ENCODE measurements at places on chromosomes 11 and 22.

DNA sequence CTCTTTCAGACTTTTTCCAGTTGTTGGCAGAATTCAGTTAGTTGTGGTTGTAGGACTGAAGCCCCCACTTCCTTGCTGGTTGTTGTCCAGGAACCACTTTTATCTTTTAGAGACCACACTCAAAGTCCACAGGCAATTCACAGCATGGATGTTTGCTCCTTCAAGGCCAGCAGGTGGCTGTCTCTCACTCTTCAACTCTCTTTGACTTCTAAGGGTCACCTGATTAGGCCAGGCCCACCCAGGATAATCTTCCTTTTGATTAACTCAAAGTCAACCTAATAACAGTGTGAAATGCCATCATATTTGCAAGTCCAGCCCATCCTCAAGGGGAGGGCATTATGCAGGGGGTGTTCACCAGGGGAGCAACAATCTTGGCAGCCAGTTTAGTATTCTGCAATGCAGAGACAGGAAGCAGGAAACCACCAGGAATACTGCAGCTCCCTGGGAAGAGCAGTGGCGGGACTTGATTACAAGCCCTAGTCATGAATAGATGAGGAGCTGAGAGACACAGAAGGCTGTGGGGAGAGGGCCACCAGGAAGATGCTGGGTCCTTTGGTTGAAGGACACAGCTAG is 52.4 kb downstream of the LRRC74B start:
- no peak for DNase-seq

- no peak for DNase-seq
Measured at GRCh38 chr11:113090716-113091480, 129.7 kb downstream of the NCAM1 start.

DNA sequence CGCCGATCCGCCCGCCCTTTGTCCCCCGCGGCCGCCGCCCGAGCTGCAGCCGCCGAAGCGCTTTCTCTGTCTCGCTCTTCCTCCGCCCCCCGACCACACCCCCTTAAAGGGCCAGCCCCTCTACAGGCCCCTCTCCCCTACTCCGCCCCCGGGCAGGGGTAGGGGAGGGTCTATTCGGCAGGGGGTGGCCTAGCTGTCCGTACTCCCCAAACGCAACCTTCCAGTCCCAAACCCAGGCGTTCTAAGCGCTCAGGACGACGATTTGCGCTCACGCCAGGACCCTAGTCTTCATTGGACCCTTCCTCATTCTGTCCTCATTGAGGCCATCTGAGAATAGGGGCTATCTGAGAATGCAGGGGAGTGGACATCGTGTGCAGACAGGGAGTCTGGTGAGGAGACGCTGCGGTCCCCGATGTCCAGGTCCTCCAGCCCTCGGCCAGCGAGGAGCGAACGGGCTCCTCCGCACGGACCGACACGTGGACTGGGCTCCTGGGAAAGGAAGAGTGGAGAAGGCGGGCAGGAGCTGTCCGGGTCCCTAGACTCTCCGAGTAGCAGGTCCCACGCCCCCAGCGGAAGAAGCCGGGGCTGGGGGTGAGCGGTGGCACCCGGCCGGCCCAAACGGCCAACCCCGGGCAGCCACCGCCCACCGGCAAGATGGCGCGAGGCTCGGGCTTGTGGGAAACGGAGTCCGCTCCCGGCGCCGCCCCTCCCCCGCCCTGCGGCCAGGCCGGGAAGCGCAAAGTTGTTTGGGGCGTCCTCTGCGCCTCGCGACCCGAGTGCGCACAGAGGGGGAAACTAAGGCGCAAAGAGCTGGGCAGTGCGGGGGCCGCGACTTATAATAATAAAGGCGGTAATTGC is at the start of gene PPP1R14B:
TSS of gene PPP1R14B (minus strand) at position 73 of the 858 bp plus-strand sequence. CDS start 270 bp downstream, outside the sequence.
- peak; percentile 81 for DNase-seq

- DNase-seq, result no peak
Measured at GRCh38 chr11:14676068-14676467, 32.5 kb downstream of the PDE3B start.

GRCh38 chr11:19642185-19643158 is 70.2 kb upstream of the NAV2 start:
- no peak for DNase-seq

DNA sequence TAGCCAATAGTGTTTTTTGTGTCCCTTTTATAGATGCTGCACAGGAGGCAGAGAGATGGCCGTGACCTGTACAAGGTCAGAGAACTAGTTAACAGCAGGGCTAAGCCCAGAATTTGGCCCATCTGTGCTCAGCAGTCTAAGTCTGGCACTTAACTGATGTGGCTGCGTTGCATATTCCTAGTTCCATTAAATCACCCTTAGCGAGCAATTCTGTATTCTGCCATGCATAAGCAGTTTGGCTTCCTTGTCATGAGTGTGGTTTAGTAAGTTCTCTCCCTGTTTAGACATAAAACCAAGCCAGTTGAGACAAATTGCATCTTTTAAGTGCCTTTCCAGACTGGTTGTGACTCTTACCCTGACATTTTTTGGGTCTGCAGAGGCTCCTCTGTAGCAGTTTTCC is 230.6 kb upstream of the TENM4 start:
- DNase-seq, result no peak

DNA sequence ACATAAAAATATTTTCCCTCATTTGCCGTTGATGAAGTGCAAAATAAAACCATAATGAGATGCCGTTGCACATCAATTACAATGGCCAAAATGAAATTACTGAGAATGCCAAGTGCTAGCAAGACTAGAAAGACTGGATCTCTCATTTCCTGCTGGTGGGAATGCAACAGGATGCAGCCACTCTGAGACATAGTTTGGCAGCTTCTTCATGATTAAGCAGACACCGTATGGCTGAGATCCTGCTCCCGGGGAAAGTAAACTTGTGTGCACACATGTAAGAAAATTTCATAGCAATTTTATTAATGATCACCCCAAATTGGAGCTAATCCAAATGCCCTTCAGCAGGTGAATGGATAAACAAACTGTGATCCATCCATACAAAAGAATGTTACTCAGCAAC is 1013.2 kb downstream of the TBC1D22A start:
- no peak for DNase-seq
